ENCODE measurements at places on chromosomes 6 and 20. TPM values are rescaled to one million over a fixed set of nuclear protein-coding genes. Genes with fewer than 3 reads are reported as not detected.

Gene NKAIN2
- not detected for total RNA-seq

DNA sequence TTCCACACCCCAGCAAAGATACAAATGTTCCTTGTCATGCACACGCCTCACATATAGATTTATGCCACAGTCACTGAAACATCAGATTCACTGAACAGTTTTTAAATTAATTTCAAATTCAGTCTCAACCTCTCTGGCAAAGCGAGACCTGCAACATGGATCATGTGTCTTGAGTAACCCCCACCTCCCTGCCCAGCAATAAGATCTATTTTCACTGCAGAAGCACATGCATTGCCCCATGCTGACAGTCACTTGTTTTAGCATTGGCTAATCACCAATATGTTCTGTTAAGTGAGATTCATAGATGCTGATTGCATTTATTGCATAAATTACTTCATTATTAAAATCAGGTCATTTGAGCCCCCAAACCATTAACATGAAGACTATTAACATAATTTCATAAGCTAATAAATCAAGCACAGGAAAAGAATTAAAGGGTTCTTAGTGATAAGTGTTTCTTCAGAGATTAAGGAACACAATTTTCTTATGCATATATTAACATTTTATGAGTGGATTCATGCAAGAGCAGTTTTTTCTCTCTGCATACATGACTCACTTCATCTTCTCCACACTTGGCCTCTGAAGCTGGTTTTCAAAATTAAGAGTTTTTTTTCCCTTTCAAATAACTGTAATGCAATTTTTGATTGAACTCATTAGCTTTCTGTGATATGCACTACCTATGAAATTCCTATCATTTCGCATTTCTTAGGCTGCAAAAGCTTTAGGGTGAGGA, 173.2 kb upstream of the SOX4 start:
- H3K36me3 ChIP-seq, result no peaks in the 10 kb centered on the region
- H3K4me3 ChIP-seq, result no peak overlapping the region
- no peaks in the 10 kb centered on the region for H3K27me3 ChIP-seq
- DNase-seq, result no peak

- no peaks in the 10 kb centered on the region for H3K36me3 ChIP-seq
- no peak overlapping the region for H3K27ac ChIP-seq
- H3K4me3 ChIP-seq, result no peak overlapping the region
- H3K27me3 ChIP-seq, result no peaks in the 10 kb centered on the region
- peaks cover 3% of the 10 kb centered on the region for H3K4me1 ChIP-seq
Measured at GRCh38 chr6:39294133-39294532, 20.1 kb downstream of the KCNK17 start.

GRCh38 chr20:63833776-63834490, 2.9 kb upstream of the ZBTB46 start:
- H3K4me1 ChIP-seq, result peaks cover 23% of the 10 kb centered on the region
- no peaks in the 10 kb centered on the region for H3K27me3 ChIP-seq
- H3K4me3 ChIP-seq, result no peak overlapping the region

DNA sequence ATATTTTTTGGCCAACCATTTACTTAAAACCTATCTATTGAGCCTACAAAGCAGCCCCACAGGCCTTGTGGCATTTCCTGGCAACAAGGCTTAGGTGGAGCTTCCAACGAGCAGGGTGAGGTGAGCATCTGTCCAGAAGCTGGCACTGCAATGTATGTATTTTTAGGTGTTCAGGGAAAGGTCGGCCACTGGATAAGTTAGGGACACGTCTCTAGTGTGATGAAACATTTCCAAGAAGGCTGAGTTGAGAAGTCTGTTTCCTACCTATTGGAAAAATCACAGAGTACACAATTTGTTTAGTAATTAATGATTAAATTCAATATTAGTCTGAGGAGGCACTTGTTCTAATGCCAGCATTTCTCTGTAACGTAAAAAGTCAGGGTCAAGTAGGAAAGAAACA, 17.8 kb upstream of the RCAN2 start:
- no peaks in the 10 kb centered on the region for H3K27me3 ChIP-seq
- no peak for DNase-seq
- H3K4me1 ChIP-seq, result peaks cover 8% of the 10 kb centered on the region
- no peaks in the 10 kb centered on the region for H3K36me3 ChIP-seq
- no peak overlapping the region for H3K27ac ChIP-seq
- H3K4me3 ChIP-seq, result no peak overlapping the region

DNA sequence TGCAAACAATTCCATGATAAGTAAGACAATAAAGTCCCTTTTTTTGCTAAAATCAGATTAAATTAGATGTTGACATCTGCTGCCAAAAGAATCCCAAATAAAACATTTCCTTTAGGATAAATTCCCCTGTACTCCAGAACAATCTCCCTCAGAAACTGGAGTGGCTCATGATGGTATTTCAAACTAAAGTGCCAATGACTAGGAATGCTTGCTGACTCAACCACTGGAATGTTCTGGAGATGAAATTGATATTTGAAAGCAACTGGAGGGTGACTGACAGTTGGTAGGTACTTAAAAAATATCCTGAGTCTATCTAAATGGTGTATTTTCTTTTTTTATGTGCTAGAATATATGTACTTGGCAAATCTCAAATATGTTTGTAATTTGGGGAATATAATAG, 350.1 kb upstream of the TSHZ2 start:
- no peak overlapping the region for H3K4me3 ChIP-seq
- H3K4me1 ChIP-seq, result no peaks in the 10 kb centered on the region
